ENCODE measurements at places on chromosomes 7 and 10.

GRCh38 chr10:110802090-110802489 lies 69.6 kb upstream of the PDCD4 start:
- no peak for DNase-seq

DNA sequence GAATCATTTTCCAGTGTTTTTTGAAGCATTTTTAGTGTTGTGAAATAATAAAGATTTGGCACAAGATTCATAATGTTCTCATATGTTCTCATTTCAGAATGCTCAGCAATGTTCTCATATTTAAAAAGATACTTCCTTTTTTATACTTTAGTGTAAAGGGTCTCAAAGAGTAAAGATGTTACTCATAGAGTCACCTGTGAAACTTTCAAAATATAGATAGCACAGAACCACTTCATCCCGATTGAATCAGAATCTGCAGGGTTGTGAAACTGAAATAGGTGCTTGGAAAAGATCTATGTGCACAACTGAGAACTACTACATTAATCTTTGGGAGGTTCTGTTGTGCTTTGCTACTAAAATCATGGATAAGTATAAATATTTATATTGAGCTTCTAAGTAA lies 144.7 kb downstream of the MDFIC start:
- DNase-seq: no peak

DNA sequence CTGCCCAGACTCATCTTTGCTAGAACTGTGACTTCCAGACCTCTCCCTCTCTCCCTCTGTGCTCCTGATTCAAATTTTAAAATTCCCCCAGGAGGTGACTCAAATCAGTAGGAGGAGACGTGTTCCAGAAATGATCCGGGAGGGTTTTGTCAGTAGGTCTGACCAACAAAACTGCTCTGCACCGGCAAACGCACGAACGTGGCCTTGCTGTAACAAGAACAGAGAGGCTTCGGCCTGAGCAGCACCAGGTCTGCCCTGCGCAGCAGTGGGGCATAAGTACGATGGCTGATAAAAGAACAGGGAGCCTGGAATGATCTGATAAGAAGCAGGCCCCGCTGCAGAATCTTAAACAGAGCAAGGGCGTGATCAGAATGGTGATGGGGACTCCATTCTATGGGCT lies 152.7 kb upstream of the AUTS2 start:
- DNase-seq: no peak

GRCh38 chr7:94059746-94060145 lies 55.6 kb upstream of the BET1 start:
- no peak for DNase-seq

DNA sequence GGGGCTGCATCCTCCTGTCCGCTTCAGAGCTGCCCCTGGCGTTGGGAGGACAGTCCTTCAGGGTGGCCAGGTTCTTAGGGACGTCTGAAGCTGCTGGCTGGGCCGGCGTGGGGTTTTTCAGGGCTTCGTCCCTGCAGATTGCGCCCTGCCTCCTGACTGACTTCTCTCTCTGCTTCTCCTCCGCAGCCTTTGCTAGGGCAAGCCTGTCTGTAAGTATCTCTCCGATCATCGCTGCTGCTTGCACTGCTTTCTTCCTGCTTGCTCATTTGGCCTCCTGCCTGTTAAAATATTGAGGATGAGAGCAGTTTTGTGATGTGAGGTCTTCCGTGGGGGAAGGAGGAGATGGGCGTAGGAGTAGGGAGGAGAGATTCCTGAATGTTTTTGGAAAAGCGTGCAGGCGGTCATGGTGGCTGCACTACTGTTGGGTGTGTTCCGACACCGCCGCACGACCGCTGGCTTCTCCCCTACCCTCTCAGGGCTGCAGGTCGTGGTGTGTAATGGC lies 25.3 kb downstream of the PFKFB3 start:
- no peak for DNase-seq

DNA sequence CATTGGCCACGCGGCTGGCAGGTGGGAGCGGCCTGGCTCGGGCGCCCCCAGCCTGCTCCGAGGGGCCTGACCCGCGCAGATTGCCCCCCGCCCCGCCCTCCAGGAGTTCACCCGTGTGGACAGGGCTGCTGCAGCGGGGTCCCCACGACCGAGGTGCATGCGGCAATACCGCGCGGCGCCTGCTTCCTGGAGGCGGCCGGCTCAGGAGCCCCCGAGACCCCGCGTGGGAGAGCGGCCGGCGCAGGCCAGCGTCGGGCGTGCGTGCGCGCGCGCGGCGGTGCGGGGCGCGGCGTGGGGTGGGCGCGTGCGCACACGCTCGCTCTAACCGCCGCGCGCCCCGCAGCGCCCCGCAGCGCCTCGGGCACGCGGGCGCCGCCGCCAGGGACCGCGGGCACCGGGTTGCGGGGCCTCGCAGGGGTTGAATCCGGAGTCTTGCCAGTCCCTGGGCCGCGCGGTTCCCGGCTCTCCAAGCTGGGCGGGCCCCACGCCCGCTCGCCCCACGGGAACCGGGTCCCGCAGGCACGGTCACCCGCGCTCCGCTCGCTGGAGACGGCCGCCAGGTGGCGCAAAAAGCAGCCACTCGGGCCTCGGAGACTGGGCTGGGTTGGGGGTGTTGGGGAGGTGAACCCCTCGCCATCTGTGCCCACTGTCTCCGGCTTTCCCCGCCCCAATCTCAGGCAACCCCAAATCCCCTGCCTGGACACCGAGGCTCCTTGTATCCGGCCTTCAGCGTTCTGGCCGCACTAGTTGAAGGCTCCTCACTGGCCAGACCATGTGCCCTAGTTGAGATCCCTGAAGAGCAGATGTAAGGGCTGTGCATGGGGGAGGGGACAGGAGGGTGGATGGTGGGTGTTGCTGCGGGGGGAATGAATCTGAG lies 1.3 kb upstream of the ACHE start:
- DNase-seq: no peak

DNA sequence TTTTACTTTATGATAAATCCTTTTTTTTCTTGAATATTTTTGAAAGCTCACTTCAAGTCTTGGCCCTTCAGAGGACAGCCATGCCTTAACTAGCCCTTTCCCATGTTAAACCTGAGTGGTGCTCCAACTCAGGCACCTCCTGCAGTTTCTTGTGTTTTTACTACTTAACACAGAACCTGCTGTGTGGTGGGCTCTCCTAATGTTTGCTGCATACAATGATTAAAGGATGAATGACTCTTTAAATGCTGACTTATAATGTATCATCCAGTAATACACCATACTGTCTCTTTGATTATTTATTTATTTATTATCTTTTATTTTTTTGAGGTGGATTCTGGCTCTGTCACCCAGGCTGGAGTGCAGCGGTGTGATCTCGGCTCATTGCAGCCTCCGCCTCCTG lies 179.4 kb downstream of the SEMA3E start:
- no peak for DNase-seq

DNA sequence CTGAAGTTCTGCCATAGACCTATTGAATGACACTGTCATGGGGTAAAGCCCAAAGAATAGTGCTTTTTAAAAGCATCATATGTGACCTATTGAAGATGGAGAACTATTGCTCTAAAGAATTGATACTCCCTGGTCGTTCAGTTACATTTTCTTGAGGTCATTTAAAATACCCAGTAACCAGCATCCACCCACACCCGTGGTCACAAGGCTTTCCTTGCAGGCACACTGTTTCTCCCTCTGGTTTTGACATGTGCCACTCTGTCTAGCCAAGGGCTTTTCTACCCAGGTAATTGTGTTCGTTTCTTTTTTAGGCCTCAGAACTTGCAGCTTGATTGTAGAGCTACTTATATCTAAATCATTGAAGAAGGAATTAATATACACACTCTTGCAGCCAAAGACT lies 68.3 kb upstream of the LYZL2 start:
- no peak for DNase-seq

- DNase-seq: no peak
Observed at GRCh38 chr7:76386691-76387260, 22.7 kb downstream of the SSC4D start.

- DNase-seq: no peak
Observed at GRCh38 chr10:71247414-71247705, 35.0 kb downstream of the UNC5B start.

GRCh38 chr7:108149908-108150307 lies 19.7 kb upstream of the LAMB4 start:
- DNase-seq: no peak

- no peak for DNase-seq
Observed at GRCh38 chr10:124233546-124234138, 140.2 kb upstream of the CHST15 start.
